ENCODE measurements at places on chromosomes 4 and X.
A peak's percentile ranks its signal among the peaks of the same experiment; 100 is the strongest.

- DNase-seq, result no peak
Observed at GRCh38 chr4:88751258-88752075, 53.8 kb upstream of the NAP1L5 start.

DNA sequence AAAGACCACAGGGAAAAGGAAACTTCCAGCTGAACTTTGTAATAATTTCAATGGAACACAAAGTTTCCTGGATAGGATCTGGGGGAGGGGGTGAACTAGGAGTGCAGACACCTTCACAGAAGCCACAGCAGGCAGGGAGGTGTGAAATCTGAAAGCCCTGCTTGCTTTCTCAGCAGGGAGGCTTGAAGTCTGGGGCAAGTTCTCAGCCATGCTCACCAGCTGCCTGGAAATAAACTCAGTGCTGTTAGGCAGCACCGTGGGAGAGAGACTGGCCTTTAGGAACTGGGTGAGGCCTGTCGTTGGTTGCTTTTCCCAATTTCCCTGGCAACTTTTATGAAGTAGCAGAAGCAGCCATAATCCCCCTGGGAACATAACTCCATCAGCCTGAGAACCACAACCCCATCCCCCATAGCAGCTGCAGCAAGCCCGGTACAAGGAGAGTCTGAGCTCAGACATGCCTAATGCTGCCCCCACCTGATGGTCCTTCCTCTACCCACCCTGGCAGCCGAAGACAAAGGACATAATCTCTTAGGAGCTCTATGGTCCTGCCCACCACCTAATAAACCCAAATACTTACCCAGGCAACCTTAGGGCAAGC lies 39.2 kb upstream of the NMU start:
- DNase-seq, result no peak

- DNase-seq, result no peak
Observed at GRCh38 chr4:45621971-45622370, 501.9 kb downstream of the GABRG1 start.

- DNase-seq, result no peak
Observed at GRCh38 chrX:22520128-22520828, 247.6 kb downstream of the CBLL2 start.

- DNase-seq, result peak; percentile 42
Observed at GRCh38 chr4:110586131-110586850, 36.6 kb downstream of the PITX2 start.

DNA sequence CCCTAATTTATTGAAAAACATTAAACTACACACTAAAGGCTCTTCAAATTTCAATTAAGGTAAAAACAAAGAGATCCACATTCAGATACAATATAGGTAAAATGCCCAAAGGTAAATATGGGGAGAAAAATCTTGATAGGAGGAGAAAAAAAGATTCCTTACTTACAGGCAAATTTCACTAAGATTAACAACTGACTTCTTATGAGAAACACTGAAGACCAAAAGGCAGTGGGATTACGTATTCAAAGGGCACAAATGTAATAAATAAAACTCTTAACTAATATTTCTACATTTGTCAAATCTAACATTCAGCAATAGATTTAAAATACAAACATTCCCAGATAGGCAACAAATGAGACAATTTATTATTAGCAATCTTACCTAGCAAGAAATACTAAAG lies 829.3 kb downstream of the SH3BGRL start:
- DNase-seq, result no peak

- no peak for DNase-seq
Observed at GRCh38 chrX:143664302-143664701, 28.4 kb upstream of the SLITRK4 start.

- peak; percentile 48 for DNase-seq
Observed at GRCh38 chrX:149074398-149074797, 430.7 kb downstream of the IDS start.

DNA sequence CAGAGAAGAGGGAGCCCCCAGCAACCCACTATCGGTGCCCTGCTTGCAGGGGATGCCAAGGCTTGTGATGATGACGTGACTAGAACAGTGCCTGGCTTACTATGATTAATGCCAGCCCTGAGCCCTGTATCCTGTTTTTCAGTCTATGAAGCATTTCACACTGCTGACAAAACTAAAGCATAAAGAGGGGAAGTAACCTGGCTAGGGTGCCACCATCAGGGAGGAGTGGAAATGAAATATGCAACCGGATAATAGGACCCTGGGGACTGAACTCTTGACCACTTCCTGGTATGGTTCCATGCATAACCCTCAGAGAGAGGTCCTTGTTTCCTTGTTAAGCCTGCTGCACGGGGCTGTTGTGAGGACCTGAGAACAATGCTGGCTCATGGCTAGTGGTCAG lies 50.3 kb downstream of the MED28 start:
- DNase-seq, result no peak

- no peak for DNase-seq
Observed at GRCh38 chrX:109534933-109535332, 1.7 kb upstream of the NXT2 start.

DNA sequence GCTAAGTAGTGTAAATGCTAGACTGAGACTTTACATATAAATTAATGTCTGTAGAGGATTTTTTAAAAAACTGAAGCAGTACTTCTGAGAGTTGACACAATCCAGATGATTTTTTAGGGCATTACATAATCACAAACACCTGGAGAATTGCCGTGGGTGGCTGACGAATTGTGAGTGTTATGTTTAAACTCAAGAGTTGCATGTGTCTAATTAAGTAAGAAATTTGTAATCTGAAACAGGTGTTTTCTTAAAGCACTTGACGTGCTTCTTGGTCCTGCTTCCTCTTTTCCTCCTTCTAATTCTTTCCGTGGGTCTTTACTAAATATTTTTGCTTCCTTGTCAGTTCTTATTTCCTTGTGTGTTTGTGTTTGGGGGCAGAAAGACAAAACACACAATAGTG lies 27.8 kb downstream of the PIR start:
- no peak for DNase-seq

DNA sequence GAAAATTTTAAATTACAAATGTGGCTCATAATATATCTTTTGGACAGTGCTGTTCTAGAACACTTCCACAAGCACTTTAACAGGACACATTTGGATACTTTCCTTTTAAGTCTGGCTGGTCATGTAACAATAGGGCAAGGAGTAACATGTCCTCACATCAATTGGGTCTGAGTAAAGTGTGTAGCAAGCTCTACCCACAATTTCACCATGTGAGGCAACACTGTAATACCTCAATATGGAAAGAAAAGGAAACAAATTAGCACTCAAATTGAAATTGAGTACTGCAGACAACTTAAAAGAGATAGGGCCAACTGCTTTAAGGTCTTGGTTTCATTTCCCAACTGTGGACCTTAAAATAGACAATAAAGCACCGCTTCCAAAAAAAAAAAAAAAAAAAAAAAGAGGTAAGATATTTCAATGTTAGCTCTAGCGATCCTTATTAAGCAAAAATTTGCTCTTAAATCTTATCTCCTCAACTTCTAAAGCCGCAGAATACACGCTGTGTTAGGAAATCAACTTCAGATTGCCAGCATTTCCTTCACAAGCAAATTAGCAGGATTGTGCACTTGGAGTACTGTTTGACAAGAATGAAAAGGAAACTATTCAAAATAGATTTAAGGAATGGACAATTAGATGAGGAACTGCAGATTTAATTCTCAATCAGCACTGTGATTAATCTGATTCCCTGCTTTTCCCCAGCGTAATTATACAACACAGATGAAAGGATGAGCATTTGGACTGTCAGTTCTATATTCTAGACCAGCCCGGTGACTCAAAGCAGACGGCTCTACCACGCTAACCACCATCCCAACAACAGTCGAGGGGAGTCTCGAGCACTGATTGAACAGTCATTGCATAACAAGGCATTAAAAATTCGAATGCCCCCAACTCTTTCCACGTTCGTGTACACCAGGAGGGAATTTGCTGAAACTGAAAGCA lies 1.6 kb downstream of the CASK start:
- DNase-seq, result no peak

DNA sequence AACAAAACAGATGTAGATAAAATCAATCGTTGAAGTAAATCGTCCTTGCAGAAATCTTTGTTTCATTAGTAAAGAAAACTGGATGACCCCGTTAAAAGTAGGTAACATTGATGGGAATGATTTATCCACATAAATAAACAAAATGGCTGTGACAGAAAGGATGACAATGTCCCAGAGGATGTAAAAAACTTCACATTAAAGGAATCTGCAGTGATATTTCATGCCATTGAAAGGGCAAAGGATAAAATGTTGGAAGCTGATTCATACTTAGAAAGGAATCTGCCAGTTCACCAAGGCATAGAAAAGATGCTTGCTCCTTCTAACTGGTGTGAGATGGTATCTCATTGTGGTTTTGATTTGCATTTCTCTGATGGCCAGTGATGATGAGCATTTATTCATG lies 24.2 kb upstream of the EPGN start:
- no peak for DNase-seq

- no peak for DNase-seq
Observed at GRCh38 chrX:119647552-119648420, 41.6 kb upstream of the NKRF start.

DNA sequence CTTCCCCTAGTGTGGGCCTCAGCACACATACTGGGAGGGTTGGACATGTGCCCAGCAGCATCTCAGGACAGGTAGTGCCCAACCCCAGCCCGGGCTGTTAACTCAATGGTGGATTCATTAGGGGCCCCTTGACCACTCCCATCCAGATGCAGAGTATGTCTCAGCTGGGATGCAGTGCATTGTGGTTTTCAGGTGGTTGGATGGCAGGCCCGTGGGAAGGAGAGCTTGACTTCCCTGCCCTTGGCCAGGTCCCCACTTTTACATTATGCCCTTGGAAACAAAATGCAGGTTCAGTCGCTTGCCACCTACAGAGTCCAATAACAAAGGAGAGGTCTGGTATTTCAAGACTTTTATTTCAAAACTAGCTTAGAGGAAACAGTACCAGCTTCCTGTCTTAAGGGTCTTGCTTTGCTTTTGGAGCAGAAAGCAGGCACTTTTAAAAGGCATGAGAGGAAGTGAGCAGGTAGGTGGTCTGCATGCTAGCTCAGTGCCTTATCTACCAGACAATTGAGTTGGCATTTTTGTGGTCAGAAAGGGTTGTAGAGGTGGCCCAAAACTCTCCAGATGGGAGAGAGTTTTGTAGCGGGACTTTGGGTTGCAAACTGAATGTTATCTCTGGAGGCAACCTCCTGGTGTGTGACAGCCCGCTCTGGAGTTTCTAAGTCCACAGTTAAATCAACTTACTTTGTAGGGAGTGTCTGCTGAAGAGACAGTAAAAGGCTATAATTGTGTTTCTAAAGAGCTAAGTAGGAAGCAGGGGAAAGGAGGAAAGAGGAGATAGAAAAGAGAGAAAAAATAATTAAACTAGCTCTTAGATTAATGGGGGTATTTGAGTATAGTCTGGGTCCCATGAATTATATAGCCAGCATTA lies 171.0 kb downstream of the GALNTL6 start:
- no peak for DNase-seq

DNA sequence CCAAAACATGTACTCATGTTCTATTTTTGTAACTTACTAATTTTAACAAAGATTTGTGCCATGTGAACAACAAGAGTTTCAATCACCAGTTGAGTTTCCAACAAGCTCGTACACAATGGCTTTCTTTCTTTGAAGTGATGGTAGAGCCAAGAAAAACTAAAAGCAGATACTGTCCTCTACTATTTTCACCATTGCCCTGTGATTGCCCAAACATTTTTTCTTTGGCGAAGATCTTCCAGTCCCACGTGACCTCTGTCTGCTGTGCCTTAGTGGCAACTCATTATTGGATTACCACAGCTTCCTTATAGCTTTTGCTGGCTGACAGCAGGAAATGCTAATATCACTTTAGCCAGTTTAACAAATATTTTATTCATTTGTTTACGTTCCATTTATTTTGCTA lies 1147.1 kb downstream of the STIM2 start:
- DNase-seq, result no peak

DNA sequence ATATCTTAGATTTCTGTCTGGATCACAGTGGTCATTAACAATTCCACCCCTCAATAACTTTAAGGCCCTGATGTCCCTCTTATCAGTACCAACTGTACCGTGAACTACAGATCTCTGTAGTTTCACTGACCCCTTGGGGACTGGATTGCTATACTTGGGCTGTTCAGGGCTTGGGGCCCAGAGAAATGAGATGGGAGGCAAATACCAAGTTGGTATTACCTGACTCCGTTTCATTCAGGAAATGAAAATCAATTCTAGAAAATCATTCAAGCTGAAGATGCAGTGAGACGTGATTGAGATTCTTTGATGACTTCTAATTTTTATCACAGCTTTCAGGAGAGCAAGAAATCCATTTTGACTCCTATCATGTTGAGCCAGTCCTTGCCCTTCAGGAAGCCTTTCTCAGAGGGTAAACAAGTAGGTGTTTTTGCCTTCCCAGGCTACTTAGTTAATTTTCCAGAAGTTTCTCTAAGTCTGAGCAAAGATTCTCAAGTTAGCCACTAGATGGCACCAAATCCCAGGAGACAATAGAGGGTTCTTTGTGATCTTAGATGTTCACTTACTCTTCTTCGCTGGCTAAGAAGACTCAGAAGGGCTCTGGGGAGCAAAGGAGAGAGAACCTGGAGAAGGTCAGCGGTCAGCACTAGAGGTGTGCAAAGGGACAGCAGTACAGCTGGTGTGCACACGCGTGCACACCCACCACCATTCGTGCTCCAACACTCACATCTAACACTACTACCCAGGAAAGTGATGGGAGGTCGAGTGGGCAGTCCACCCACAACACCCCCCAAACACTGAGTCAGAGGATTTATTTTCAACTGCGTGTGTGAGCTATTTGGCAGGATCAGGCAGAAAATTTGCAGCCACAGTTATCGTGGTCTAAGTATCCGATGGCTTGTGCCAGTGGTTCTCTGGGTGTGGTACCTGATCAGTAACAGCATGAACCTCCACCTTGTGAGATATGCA lies 7.4 kb downstream of the HNRNPH2 start:
- DNase-seq, result peak; percentile 65

Measured in renal pelvis (tissue), 12 donors.